Peyer's patch (tissue), 4 donors: ENCODE measurements at places on chromosomes 6 and 20.

DNA sequence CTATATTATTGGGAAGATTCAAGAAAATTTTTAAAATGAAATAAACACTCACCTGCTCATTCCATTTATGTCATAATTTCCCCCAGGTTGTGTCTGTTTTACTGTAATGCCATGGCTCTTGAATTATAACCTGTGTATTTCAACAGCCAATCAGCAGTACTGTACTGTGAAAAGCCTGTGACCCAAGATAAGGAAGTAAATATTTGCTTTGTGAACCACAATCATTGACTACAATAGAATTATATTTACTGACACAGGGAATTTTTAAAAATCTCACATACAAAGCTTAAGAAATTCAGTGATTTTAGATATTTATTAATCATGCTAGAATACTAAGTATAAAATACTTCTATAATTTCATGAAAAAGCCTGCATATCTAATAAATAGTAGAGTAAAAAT, 6.0 kb downstream of the RGS17 start:
- no peak for DNase-seq

GRCh38 chr6:2782825-2783187, 17.6 kb downstream of the WRNIP1 start:
- no peak for DNase-seq

- DNase-seq = no peak
Measured at GRCh38 chr6:166569206-166569605, 17.3 kb downstream of the RAMACL start.

DNA sequence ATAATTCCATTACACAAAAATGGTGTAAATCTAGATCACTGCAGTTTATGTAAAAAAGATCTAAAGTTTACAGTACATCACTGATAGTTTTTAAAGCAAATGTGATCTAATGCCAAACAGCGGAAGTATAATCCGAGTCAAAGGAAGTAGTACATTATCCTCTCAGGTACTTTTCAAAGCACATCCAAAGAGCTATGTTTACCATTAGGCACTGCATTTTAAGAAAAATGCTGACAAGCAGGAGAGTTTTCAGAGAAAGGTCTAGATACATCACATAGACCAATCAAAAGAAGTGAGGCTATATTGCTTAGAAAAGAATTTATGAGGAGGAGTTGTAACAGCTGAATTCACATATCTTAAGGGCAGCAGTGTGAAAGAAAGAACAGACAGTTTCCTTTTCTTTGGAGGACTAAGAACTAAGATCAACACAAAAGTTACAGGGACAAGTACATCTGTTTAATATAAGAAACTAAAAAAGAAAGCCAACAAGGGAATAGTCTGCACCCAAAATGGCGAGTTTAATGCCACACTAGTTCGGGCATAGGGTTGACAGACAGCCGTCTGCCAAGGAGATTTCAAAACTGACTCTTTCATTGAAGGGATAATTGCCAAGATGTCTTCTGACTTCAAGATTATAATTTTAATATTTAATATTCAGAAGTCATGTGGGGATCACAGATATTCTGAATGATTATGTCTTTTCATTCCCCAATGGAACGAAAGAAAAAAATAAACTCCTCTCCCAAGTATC, 1.4 kb downstream of the ZNF184 start:
- DNase-seq = no peak

DNA sequence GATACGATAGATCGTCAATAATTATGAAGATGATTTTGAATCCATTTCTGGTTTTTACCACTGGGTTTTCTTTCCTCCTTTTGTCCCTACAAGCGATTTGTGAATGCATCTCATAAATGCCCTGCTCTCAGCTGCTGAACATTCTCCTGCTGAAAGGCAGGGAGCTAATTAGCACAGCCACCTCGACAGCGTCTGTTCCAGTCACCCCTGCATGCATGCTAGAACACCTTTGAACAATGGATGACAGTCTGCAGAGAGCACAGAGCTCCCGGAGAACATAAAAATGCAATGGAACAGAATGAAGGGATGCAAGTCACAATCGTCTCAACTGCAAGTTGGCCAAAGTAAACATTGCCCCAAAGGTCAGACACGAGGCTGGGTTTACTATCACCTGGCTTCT, 105.8 kb downstream of the SLC35B3 start:
- DNase-seq = no peak

DNA sequence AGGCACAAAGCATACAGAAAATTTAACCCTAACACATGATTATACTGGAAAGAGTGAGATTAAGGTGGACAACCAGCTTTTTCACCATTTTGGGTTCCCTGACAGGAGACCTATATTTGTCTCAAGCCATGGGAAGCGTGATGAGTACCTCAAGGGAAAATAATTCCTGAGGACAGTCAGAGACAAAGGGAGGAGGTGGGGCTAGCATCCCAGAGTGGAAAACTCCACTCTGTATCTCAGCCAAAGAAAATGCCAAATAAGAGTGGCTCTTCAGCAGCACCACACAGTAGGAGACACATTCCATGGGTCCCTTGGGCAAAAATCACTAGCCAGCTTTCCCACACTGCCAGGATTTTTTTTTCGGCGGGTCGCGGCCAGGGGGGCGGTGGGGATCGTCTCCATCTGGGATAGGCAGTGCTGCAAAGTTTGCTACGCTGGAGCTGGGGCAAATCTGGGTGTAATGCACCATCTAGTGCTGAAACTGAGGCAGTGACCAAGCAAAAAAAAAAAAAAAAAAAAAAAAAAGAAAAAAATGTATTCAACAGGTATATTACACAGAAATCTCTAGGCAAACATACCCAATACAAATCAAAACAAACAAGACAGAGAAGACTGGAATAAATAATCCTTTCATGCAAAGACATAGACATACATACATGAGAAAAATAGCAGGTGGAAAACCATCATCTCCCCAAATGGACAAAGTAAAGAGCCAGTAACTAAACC, 77.3 kb upstream of the SLC35F1 start:
- no peak for DNase-seq

GRCh38 chr6:108838101-108838717, 10.0 kb upstream of the ARMC2 start:
- DNase-seq = no peak

DNA sequence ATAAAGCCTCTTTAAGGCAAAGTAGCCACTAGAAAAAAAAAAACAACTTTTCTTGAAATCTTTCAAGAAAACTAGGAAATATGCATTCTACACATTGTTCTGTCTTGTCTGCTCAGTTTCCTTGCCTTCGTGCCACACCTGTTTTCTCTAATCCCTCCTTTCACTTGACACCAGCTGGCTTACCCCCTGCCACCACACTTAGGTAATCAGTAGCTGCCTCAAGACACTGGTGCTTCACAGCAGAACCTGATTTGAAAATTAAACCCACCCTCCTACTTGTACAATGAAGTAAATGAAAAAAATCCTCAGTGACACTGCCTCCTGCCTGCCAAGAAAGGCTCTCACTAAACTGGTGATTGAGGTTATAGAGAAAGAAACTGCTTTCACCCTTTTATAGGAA, 45.8 kb upstream of the SCML4 start:
- DNase-seq = no peak

DNA sequence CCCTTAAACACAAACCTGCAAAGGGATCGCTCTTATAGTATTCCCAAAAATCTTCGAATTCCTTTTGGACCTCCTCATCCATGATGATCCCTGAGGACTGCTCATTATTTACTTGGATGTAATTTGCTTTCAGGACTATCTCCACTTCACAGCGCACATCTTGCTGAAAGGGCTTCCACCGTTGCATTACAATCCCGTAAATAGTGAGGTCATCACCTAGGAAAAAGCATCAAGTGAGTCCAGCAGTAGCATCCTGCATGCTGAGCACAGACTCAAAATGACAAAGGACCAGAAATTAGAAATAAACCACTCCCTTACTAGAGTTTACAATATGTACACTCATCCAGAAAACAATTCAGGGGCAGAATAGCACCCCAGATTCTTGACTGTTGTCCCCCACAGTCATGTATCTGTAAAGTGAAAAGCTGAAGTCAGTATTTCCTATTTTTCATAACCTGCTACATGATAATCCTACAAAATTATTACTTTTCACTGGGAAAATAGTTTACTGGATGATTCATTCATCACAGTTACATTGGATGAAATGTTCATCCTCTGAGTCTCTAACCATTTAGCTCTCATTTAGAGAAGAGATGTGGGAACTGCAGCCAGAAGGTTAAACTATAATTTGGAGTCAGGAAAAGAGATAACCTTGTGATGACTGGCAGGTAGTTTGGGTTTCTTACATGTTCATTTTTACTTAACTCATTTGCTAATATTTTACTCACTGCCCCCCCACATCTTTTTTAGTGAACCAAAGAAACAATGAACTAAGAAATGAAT, 17.2 kb downstream of the MCM9 start:
- no peak for DNase-seq

DNA sequence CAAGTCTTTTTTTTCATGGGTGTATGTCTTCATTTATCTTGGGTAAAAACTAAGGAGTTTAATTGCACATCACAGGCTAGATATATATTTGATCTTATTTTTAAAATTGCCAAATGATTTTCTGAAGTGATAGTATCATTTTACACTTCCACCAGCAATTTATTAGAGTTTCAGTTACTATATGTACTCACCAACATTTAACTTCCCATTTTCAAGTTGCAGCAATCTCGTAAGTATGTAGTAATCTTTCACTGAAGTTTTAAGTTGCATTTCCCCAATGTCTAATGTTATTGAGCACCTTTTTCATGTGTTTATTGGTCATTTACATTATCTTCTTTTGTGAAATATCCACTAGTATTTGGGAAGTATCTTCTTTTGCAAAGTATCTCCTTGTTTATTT, 277.4 kb upstream of the CNR1 start:
- no peak for DNase-seq

DNA sequence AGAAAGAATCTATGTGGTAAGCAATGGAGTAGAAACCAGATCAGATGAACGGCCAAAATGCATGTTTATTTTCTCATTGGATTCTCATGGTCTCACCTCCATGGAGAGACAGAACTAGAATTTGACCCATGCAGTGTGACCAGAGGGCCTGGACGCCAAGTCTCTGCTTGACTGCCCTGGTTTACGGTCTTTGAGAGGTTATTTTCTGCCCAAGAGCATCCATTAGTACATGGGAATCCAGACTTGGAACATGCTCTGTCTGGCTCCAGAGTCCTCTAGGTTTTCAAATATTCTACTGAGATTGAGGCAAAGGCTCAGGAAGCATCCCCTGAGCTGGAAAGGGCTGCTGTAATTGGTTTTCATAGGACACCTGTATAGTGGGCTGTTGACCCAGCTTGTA, 45.5 kb upstream of the UST start:
- no peak for DNase-seq

GRCh38 chr6:920512-920911, 227.6 kb upstream of the EXOC2 start:
- DNase-seq = no peak

DNA sequence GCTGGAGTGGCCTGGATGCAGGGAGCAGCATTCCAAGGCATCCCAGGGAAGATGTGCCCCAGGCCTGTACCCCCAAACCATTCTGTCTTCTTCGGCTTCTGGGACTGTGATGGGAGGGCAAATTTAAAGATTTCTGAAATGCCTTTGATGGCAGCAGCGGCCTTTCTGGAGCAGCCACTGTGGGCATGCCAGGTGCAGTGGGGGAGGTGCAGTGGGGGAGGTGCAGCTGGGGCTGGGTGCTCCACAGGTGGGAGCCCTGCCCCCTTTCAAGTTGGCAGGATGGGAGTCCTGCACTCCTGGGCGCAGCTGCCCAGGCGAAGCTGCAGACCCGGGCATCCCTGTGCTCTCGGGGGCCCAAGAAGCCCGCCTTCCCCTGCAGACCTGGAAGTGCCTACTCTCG, 293.5 kb upstream of the MOCS1 start:
- no peak for DNase-seq
